Right ventricle myocardium inferior (tissue), 1 donor: ENCODE measurements at places on chromosomes 13 and 19.

- no peak for DNase-seq
Measured at GRCh38 chr13:74336546-74336945, 202.3 kb upstream of the KLF12 start.

GRCh38 chr13:112777637-112778406 lies 88.0 kb downstream of the ATP11A start:
- no peak for DNase-seq

DNA sequence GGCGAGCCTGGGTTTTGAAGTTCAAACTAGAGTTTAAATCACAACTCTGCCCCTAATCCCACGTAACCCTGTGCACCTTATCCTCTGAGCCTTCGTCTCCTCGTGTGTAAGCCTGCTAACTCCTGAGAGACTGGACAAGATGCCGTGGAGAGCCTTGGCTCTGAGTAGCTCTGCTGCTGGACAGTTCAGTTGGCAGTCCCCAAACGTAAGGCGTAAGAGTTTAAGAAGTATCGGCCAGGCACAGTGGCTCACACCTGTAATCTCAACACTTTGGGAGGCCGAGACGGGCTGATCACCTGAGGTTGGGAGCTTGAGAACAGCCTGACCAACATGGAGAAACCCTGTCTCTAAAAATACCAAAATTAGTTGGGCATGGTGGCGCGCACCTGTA lies 4.7 kb upstream of the CD79A start:
- peak; percentile 27 for DNase-seq

GRCh38 chr13:27188239-27188638 lies 16.6 kb upstream of the USP12 start:
- DNase-seq, result no peak

DNA sequence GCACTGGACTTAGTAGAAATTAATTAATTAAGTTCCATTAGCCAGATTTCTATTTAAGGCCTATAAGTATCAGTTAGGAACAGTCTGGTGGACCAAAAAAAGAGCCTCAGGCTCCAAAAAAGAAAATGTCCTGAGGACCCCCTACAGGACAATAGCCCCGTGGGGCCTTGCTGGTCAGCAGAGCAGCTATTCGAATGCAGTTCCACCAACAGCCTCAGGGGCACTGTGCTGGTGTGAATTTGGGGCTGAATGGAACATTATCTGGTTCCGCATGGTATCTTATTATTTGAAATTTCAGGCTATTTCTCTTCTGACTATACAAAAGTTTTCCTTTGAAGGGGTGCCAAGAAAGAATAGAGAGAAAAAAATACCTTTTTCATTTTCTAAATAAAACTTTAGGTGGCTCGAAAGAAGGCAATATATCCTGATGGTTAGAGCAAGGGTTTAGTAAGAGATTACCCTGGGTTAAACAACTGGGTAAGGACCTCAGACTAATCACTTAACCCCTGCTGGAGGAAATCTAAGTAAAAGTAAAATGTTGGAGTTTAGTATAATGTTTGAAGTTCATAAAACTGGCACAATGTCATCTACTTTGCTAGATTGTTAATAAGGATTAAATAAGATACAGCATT lies 147.2 kb downstream of the MIPEP start:
- no peak for DNase-seq

- DNase-seq, result no peak
Measured at GRCh38 chr13:109385242-109385560, 401.2 kb downstream of the IRS2 start.

DNA sequence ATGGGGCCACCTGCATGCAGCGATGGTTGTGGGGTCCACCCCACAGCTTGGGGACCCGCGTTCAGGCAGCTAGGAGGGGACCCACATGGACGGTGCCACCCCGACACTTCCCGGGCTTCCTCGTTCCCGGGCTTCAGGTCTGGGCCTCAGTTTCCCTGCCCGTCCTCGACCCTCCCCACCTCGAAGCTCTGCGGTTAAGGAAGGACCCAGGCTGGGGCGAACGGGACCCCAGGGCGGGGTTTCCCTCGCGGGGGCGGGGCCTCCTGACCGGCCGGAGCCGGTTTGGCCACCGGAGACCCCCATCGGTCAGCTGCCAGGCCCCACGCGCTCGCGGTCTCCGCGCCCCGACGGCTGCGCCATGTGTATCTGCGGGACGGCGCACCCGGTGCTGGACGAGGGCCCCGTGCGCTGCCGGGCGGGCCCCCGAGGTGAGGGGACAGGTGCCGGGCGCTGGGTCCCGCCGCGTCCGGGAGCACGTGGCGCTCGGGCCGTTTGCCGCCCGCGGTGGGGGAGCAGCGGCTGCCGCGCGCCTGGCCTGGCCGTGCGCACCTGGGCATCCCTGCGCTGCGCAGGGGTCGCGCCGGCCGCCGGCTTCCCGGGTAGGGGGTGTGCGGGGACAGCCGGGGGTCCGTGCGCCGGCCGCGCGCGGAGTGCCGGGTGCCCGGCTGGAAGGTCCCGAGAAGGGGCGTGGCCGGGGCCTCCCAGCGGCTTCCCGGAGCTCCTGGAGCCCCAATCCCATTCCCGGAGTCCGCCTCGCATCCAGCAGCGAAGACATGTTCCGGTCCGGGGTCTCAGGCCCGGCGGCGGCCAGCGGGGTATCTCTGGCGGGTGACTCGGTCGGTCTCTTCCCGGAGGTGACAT lies 4.2 kb downstream of the ARHGAP45 start:
- DNase-seq, result peak; percentile 53

DNA sequence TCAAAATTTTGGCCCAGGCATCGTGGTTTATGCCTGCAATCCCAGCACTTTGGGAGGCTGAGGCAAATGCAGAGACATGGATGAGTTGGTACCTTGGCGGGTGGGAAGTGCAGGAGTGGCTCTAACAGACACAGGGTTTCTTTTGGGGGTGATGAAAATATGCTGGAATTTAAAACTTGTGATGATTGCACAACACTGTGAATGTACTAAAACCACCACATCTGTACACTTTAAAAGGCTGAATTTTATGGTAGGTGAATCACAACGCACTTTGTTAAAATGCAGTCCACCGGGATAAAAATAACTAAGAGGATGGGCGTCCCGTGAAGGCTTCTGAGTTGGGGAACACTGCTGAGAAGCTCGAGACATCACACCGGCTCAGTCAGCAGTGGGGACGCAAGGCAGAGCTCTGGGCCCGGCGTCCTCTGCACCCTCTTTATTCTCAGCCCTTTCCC lies 47.1 kb downstream of the MLLT1 start:
- no peak for DNase-seq

GRCh38 chr19:11108746-11109145 lies 19.5 kb downstream of the LDLR start:
- DNase-seq, result no peak

DNA sequence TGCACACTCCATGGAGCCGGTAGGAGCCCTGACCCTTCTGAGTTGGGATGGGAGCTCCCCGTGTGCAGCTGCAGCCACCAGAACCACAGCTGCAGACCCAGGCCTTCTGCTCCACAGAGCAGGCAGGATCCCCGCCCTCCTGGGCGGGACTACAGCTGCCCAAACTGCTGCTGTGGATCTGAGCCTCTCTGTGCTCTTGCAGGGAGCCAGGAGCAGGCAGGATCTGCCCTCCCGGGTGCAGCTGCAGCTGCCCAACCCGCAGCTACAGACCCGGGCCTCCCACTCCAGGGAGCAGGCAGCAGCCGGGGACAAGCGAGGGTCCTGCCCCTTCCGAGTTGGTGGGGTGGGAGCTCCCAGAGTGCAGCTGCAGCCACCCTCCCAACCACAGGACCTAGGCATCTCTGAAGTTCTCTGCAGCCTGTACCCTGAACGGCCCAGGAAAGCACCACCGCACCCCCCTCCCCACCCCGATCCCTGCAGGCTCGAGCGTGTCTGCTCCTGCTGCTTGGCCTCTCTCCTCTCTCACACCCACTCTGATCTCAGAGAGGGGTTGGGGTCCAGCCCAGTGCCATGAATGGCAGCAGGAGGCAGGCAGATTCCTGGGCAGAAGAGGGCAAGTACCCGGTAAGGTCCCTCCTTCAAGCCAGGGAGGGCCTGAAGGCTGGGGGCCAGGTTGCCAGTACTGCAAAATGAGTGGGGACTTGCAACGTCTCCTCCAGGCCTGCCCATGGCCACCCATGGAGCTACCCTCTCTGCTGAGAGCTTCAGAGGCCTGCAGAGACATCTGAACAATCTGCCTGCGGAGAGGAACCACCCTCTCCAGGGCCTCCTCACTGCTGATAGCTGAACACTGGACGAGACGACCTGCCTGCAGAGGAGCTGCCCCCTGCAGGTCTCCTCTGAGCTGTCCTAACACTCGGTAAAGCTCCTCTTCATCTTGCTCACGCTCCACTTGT lies 16.4 kb upstream of the EMP3 start:
- no peak for DNase-seq

GRCh38 chr13:45433381-45433790 lies 15.2 kb upstream of the SLC25A30 start:
- no peak for DNase-seq

DNA sequence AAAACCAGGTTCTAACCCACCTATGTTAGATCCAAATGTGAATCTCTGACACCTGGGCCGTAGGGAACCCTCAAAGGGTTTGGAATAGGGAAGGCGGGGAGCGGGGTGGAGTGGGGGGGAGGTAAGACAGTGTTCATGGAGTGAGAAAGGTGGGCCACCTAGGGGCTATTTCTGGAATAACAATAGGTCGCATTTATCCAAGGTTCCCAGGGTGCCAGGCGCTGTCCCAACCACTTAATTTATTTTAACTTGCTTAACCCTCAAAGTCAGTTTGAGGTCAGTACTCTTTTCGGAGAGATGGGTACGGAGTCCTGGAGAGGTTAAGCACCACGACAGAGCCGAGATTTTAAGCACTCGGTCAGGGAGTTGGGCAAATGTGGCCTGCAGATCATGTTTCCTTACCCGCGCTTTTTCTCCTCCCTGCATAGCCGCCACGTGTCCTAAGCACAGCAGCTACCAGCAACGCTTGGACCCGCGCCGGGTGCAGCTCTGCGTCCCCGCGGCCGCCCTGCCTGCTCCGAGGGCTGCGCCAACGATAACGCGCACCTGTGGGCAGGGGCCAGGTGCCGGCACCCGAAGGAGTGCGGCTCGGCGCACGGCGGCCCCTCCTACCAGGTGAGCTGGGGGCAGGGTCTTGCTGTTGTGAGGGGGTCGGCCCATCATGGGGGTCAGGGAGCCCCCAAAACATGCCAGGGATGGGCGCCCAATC lies 25.0 kb upstream of the FXYD3 start:
- no peak for DNase-seq

GRCh38 chr13:77384999-77385398 lies 58.1 kb upstream of the MYCBP2 start:
- no peak for DNase-seq

DNA sequence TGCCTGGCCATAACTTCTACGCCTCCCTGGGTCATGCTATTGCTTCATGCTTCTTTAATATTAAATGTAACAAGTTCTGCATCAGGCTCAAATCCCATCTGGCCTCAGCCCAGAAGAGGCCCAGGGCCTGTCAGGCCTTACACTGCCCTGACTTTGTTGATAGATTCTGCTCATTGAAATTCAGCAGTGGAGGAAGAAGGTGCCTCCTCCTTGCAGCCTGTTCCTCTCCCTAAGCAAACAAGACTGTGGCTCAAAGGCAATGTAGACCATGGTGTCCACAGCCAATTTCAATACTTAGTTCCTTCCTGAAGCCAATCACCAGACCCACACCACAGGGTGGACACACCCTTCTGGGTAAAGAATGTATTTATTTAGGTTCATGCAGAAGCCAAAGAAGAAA lies 59.4 kb downstream of the LACC1 start:
- no peak for DNase-seq
